Esophagus muscularis mucosa (tissue), 4 donors: ENCODE measurements at places on chromosomes 3 and 15.

GRCh38 chr15:45064386-45064785 lies 41.4 kb downstream of the SORD start:
- DNase-seq, result no peak

DNA sequence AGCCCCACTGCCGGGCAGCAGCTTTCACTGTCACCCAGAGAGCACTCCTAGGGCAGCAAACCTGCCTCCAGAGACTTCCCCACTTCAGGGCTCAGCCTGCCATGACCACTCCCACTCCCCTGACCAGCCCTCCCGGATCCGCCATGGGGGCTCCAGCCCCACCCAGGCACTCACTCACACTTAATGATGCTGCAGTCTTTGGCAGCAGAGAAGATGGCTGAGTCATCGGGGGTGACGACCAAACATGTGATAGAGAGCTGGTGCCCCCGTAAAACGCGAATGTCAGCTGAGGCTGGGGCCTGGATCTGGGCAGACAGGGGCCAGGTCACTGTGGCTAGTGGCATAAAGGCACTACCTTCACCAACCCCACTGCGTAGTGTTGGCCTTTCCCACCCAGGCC lies 4.7 kb downstream of the RRP9 start:
- no peak for DNase-seq

DNA sequence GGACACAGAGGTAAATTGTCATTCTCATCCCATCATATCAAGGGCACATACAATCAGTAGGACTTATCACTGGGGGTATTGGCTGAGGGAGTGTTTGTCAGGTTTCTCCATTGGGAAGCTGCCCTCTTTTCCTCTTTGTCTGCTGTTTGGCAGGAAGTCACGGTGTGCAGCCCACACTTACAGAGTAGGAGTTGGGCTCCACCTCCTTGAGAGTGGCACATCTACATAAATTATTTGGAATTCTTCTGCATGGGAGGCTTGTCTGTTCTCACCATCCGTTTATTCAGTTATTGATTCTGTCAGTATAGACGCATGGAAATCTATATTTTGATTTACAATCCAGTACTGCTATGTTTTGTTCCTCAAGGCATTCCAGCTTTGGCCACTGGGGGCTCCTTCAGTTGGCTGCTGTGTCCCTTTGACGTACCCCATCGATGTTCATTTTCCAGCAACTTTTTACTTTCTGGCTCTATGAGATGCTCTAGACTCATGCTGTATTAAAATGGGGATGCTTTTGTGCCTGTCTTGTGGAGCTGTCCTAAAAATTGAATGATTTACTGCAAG lies 200.3 kb downstream of the SLCO3A1 start:
- DNase-seq, result no peak

DNA sequence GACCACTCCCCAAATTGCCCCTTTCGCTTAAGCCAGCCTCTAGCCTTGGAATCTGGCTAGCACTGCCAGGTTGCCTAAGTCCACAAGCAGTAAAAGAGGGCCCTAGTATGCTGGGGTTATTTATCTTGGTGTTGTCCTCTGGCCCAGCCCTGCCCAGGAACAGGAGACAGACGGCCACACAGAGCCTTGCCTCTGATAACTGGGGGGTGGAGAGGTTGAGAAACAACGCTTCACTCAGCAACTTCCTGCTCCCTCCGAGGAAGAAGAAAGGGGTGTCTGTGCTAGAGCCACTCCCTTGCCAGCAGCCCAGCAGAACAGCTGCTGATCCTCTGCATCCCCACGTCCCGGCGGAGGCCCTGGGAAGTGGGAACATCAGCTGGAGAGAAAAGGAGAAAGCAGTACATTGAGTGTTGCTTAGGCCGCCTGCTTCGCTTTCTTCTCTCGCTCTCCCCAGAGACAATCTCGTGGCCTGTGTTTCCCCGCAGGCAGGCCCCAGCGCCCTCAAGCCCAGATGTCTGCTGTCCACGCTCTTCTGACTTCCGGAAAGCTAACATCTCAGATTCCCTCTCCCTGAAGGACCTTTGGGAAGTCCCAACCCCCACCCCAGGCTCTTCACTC lies 22.6 kb upstream of the C3orf70 start:
- no peak for DNase-seq

DNA sequence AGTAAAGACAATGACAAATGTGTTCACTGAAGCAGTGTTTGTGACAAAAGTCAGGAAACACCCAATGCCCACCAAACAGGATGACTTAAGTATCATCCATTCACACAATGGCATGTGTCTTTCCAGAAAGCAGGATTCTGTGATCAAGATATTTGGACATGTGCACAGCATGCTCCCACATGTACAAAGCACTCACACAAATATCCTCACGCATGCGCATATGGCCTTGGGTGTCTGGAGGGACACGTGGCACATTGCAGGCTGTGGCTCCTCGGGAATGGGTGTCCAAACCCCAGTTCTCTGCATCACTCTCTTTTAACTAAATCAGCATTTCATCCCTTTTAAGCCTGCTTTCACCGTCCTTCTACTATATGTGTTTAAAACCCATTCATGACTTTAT lies 130.5 kb downstream of the KLF13 start:
- DNase-seq, result no peak

- no peak for DNase-seq
Observed at GRCh38 chr15:91431041-91431715, 331.1 kb downstream of the SV2B start.

DNA sequence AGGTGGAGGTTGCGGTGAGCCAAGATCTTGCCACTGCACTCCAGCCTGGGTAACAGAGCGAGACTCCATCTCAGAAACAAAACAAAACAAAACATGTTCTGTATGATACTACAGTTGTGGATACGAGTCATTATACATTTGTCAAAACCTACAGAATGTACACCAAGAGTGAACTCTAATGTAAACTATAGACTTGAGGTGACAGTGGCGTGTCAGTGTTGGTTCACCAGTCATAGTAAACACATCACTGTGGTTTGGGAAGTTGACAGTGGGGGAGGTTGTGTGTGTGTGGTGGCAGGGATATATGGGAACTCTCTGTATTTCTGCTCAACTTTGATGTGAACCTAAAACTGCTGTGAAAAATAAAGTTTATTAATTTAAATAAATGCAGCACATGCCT lies 33.0 kb upstream of the GNB5 start:
- no peak for DNase-seq

DNA sequence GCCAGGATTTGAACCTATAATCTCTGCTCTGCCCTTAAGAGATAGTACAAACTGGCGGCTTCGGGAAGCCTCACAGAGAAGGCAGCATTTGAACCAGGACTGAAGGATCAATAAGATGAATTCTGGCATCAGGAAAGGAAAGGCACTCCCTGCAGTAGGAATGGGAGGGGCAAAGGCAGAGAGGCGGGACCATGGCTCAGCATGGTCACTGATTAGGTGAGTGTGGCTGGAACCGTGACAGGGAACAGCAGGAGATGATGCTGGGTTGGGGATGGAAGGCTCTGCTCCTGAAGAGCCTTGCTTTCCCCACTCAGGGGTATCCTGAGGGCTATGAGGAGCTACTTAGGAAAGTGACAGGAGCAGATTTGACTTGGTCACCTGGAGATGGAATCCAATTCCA lies 158.5 kb downstream of the FEZF2 start:
- DNase-seq, result no peak

GRCh38 chr3:159263750-159264553 lies 462.1 kb downstream of the MFSD1 start:
- no peak for DNase-seq

GRCh38 chr15:75479670-75480069 lies 28.2 kb upstream of the SIN3A start:
- no peak for DNase-seq

DNA sequence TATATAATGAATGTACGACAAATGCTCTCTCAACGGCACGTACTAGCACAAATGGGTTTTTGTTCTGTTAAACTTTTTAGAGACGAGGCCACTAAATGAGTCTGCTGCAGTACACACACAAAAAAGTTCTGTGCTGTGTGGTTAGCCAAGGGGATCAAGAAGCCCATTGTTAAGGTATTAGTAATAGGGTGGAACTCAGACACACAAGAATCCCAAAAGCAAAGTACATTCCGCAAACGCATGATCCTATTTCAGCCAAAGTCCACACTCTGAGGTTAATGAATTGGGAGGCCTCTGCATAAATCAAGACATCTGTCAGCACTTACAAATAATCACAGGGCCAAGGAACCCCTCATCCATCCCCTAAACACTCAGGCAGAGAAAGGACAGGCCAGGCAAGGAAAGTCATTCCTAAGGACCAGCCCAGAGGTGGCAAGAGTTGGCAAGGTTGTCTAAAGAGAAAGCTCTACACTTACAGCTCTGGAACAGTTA lies 12.1 kb downstream of the OSBPL10 start:
- peak; percentile 66 for DNase-seq

- DNase-seq, result no peak
Observed at GRCh38 chr15:42156243-42156922, at the start of gene PLA2G4F. TSS of gene PLA2G4F (minus strand) at chr15:42156636. CDS start at chr15:42156549, 87 bp downstream.

DNA sequence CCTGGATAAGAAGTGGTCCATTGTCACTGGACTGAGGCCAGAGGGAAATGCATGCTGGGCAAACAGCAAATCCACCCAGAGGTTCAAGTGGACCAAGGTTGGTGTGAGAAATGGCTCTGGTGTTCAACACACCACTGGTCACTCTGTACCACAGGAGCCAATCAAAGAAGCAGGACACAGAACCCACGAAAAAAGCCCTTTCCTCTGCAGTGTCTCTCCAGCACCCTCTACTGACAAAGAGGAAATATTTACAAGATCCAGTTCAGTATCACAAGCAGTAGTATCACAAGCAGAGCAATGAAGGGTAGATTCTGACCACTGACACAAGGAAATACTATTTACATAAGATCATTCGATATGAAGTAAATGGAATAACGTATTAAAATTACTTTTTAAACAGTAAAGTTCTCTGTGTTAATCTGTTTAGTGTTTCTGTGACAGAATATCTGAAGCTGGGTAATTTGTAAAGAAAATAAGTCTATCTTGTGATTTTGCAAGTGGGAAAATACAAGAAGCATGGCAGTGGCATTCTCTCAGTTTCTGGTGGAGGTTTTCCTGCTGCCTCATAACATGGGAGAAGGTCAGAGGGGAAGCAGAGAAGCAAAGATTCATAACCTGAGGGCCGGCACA lies 390.7 kb downstream of the EFHB start:
- DNase-seq, result no peak

DNA sequence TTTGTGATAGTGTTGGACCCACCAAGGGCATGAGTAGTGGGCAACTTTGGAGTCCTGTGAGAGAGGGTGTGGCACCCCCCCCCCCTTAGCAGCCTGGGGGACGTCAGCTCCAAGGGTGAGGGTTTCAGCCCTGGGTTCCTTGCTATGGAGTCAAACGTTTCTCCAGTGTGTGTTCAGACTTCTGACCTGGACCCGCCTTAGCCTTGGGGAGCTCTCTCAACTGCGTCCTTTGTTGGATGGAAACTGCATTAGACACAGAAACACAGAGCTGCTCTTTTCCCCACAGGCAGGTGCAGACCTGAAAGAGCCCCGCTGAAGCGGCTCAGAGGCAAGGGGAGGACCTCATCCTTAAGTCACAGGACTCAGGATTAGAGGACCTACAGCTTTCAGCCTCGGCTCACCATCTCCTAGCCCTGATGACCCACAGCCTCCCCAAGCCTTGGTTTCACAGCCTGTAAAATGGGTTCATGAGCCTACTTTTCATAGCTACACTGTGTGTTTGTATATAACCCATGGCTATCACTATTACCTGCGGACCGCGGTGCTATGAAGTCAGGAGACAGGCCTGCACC lies 19.9 kb downstream of the ZNF710 start:
- no peak for DNase-seq

DNA sequence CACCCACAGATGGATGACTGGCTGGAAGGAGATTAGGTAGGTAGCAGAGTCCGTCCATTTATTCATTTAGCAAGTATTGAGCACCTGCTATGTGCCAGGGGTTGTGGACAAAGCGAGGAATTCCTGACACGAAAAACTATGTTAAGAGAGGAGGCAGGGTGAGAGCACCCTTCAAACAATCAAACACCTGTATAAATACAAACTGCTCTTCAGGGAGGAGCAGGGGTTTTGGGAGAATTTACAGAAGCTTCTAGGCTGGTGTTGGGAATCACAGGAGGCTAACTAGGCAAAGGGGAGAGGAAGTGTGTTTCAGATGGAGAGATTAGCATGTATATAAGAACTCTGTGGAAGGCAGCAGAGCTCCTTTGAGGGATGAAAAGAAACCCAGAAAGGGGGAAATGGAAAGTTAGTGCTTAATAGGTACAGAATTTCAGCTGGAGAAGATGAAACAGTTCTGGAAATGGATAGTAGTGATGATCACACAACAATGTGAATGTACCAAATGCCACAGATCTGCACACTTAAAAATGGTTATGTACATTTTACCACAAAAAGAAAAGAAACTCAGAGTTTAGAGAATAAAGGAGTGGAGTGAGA lies 805 bp upstream of the SEC22C start:
- no peak for DNase-seq

DNA sequence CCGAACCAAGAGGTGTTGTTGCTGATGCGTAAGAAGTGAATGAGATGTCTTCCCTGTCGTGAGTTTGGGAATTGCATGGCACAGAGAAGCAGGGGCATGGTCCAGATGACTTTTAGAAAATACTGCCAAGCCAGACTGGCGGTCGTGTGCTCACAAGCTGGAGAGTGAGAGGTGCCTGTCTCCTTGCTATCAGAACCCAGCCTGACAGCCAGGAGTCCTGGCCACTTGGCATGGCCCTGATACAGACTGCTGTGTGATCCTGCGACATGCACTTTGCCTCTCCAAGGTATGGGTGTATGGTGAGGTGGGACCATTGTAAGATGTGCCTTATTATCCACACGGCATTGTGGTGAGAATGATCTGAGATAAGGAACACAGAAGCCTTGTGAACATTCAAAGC lies 93.0 kb downstream of the SMAD3 start:
- DNase-seq, result no peak

GRCh38 chr15:24856397-24857390 lies 98.1 kb upstream of the SNRPN start:
- no peak for DNase-seq

- DNase-seq, result no peak
Observed at GRCh38 chr15:38479266-38479665, 25.3 kb downstream of the FAM98B start.

- DNase-seq, result no peak
Observed at GRCh38 chr15:59011262-59011952, 23.9 kb downstream of the RNF111 start.

DNA sequence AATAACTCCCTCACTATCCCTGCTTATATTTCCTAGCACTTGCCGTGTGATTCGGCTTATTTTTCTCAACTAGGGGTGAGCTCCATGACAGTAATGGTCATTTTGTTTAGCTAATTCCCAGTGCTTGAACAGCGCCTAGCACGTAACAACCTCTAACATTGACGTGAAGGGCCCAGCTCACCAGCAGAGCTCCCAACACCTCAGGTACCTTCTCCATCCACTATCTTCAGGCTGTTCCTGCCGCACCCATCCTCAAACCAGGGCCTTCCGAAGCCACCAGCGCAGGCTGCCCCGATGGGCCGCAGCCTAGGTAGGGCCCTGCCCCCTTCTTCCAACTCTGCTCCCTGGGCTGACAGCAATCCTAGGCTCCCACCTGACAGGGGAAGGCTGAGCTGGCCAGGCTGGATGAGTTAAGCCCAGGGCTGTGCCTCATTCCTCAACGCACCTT lies 751 bp upstream of the RPS17 start:
- no peak for DNase-seq
